D721Med (cell line): ENCODE measurements at places on chromosomes 6 and 20.

DNA sequence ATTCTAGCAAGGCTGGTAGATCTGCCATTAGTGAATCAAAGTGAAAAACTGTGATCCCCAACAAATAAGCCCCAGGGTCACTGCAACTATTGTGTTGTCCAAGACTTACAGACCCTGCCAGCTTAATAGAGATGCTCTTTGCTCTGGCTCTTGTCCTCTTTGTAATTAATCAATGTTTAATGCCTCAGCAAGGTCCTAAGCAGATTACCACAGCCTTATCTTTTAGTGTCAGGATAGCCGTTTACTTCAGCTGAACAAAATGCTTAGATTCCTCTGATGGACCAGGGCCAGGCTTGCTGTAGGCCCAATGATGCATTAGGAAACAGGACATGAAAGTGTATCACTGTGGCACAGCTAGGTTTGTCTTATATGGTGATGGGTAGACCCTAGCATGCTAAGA is 353.3 kb downstream of the HACE1 start:
- DNase-seq, result no peak

DNA sequence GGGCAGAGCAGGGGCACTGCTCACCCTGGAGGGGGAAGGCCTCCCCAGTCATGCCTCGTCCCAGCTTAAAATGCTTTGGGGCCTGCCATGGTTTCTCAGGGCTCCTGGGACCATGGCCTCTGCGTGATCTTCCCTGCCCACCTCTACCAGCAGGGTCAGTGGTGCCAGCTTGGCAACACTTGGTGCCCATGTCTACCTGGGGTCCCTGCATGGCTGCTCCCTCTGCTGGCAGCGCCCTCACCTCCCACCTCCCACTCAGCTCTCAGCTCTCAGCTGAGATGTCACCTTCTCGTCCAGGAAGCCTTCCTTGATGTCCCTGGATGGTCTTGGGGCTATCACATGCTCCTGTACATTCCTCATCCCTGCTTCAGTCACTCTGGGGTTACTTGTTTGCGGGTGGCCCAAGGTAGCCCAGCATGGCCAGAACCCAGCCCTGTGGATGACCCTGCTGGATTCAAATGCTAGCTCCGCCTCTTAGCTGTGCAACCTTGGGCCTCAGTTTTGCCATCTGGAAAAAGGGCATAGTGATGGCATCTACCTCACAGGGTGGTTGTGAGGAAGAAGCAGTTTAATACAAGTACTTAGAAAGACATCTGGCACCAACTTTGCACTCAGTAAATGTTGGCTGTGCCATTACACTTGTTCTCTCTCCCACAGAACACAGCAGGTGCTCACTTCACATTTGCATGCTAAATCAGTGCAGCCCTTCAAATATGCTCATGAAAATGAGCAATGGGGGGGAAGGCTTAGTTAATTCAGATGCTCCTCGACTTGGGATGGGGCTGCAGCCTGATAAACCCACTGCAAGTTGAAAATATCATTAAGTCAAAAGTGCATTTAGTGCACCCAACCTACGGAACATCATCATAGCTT is 53.5 kb upstream of the PTPN1 start:
- no peak for DNase-seq

- DNase-seq, result no peak
Observed at GRCh38 chr6:118335325-118335816, 212.7 kb upstream of the PLN start.

DNA sequence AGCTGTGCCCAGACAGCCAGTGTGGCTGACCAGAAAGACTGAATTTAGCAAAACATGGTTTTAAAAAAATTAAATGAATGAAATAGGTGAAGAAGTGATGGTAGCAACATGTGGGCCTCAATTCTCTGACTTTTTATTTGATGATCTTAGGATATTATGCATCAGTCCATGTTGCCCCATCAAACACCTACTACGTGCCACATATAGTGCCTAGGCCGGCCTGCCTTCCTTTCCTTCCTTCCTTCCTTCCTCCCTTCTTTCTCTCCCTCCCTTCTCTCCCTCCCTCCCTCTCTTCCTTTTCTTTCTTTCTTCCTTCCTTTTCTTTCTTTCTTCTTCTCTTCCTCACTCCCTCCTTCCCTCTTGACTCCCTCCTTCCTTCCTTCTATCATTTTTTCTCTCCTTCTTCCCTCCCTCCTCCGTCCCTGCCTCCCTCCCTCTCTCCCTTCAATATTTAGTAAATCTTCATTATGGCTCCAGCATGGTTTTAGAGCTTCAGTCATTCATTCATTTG is 209.8 kb downstream of the TSHZ2 start:
- DNase-seq, result no peak

- no peak for DNase-seq
Observed at GRCh38 chr6:148455674-148456558, 113.3 kb downstream of the SASH1 start.

DNA sequence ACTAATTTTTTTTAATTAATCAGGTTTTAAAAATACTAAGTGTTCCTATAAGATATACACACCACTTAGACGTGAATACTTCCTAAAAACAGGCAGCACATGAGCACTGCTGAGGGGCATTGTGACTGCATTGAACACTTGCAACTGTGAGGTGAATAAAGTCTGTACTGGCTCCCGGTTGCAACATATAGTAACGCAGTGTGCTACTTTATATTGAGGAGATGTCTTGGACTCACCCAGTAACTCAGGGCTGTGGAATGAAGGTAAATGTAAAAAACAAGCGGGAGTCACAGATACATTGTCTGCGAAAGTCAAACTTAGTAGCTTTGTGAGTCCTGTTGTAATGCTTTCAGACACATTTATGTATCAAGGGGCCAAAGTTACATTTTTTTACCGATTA is 17.0 kb upstream of the HLA-A start:
- no peak for DNase-seq

- no peak for DNase-seq
Observed at GRCh38 chr20:10105046-10105445, 70.3 kb downstream of the ANKEF1 start.

- no peak for DNase-seq
Observed at GRCh38 chr6:108874470-108875160, 26.4 kb downstream of the ARMC2 start.

DNA sequence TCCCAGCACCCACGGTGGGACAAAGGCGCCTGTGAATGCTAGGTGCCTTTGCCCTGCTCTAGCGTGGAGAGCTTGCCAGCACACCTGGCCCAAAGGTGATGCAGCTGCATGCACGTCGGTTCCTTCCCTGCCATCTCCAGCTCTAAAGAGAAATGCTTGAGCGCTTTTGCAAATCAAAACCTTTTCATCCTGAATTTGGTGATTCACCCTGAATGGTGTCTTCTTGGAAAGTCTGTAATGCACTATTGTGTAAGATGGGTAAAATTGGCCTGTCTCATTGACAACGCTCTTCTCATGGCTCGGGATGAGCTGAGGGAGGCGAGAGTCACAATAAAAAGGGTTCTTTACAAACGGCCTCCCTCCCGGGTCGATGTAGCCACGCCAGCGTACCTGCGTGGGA is 103.1 kb upstream of the ID4 start:
- no peak for DNase-seq

DNA sequence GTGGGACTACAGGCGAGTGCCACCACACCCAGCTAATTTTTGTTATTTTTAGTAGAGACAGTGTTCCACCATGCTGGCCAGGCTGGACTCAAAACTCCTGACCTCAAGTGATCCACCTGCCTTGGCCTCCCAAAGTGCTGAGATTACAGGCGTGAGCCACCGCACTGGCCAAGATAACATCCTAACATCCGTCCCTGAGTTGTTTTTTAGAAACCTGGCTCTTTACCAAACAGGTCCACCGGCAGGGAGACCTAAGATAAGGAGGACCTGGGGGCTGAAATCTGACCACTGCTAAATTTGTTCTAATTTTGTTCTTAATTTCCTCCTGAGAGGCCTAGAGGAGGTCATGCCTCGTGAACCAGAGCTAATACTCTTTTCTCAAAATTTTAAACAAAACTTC is 20.5 kb downstream of the CTCFL start:
- no peak for DNase-seq

GRCh38 chr20:23585808-23586734 is 17.8 kb upstream of the CST9L start:
- no peak for DNase-seq

DNA sequence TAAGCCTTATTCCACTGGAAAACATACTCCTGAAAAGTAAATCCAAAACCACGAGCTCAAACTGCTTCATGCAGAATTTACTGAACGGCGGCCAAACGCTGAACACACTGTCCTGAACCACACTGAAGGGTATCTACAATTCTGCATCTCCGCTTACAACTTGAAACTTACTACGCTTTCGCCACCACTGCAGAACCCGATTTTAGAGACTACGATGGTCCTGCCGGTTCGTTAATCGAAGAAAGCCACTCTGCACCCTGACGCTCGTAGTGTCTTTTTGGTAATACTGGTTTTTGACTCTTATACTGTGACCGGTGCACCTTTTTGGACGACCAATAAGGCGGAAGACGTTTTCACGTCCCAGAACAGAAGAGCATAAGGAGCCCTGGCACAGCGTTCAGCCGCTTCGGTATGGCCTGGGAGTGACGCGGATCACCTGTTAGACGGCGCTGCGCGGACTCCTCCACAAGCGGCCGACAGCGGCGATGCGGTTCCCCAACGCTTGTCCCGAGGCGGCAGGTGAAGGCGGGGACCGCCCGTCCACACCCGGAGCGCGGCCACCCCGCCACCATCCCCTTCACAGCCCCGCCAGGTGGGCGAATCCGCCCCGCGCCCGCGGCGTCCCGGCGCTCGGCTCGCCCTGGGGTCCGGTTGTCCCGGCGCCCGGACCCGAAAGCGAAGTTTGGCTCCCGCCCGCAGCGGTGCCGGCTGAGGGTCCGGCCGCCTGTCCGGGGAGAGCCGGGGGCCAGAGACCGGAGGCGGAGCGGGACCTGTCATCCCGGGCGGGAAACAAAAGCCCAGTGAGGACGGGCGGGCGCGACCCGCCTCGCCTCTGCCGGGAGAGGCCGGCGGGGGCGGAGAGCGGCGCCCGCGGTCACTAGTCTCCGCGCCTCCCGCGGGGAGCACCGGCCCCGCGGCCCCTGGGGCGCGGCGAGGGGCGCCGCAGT is 784 bp downstream of the FKBP5 start:
- no peak for DNase-seq

GRCh38 chr20:60691966-60692615 is 560.0 kb upstream of the CDH4 start:
- DNase-seq, result no peak

- DNase-seq, result no peak
Observed at GRCh38 chr20:62202083-62202395, 18.0 kb downstream of the HRH3 start.

GRCh38 chr6:168062346-168063289 is 16.4 kb downstream of the FRMD1 start:
- DNase-seq, result no peak

DNA sequence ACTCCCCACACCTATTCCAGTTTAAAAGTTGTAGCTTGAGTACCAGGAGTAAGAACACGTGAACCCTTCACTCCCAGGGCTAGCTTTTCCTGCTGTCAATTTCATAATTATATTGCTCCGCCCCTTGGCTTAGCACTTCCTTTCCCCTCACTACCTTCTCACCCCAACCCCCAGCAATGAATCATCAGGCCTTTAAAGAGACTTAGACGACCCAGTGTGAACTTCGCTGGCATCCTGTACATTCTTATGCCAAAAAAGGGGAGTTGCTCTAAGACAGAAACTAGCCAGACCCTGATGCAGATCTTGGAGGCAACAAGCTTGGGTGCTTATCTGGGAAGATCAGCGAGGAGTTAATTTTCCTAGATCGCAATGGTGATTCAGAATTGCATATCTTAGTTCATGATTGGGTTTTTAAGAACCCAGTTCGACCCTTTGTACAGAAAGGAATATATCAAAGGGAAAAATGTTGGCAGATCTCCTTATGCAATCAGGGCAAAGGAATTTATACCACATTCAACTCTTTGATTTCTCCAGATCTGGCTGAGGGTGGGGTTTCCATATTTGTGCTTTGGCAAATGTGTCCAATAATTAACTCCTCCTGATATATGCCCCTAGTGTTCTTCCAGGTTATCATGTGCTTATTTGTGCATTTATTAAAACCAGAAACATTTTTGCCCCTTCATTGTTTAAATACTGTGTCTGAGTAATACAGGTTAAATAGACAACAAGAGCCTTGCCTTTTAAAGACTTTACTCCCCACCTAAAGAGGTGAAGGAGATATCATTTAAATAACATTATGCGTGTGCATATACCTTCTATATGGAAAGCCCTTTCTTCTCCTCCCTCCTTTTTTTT is 8.1 kb upstream of the ATXN1 start:
- no peak for DNase-seq

DNA sequence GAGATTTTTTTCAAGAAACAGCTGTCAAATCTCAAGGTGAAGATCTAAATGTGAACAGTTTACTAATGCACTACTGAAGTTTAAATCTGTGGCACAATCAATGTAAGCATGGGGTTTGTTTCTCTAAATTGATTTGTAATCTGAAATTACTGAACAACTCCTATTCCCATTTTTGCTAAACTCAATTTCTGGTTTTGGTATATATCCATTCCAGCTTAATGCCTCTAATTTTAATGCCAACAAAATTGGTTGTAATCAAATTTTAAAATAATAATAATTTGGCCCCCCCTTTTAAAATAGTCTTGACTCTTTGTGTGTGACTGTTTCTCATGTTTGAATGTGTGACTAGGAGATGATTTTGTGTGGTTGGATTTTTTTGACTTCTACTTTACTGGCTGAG is 4.0 kb downstream of the PNRC1 start:
- DNase-seq, result no peak

- DNase-seq, result no peak
Observed at GRCh38 chr6:168703990-168704389, 263.0 kb downstream of the SMOC2 start.

GRCh38 chr6:9412951-9413559 is 977.7 kb upstream of the SLC35B3 start:
- DNase-seq, result no peak

GRCh38 chr6:56033401-56033800 is 158.0 kb upstream of the BMP5 start:
- no peak for DNase-seq

DNA sequence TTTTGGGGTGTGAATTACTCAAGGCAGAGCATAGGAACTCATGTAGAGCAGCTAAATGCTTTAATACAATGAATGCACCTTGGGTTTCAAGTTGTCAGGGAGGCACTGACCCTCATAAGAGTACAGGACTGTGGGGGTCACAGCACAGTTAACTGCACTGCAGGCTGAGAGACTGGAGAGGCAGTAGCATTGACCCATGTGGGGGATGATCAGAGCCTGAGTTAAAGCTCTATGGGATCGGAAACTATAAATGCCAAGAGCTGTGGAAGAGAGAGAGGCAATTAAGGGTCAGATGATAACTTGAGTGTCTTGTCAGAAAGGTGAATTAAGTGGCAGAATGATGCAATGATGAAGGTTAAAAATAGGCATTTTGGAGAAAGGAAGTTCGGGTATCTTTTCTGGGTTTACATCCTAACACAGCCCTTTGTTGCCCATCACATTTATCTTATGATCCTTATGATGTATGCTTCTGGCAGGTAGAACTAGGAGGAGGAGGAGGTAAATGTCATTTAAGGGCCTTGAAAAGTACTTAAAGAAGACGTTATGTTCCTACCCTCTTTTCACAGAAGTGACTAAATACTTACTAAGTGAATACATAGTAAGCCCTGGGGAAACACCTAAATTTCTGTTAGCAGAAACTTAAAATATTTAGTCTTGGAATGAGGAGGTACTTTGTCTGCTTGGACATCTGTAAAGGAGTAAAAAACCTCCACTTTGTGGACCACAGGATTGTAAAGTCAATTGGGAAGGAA is 24.2 kb downstream of the LRRC1 start:
- no peak for DNase-seq
